ENCODE measurements at places on chromosomes 1 and 21.
A peak's percentile ranks its signal among the peaks of the same experiment; 100 is the strongest.

DNA sequence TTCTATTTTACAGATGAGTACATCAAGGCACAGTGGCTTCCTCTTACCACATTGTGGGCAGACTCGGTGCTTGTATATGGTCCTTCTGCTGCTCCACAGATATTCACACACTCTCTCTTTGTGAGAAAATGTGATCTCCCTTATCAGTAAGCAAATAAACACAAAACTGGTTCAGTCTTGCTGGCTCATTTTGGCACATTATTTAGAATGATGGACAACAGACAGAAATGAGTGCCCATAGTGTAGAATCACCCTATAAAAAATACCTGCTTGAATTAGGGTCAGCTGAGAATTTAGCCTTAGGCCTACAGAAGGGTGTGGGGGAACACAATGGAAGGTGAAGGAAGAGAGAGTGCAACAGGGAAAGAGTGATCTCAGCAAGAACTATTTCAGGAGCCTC lies 423.1 kb downstream of the HLX start:
- DNase-seq = no peak

GRCh38 chr1:3598522-3599285 lies 12.6 kb downstream of the MEGF6 start:
- DNase-seq = no peak

DNA sequence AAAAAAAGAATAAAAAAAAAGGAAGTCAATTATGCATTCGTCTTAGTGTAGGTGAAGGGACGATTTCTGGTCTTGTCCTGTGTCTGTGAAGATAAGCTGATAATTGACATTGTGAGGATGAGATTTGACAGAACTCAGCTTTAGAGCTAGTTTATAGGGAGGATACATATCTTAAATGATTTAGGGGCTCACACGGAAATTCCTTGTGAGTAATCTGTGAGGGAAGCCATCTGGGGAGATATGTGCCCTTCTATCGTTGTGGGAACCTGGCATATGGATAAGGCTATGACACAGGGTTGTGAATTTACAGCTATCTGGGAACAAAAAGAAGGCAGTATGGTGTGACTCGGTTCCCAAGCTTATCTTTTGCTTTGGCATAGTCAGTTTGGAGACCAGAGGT lies 71.1 kb downstream of the RABGAP1L start:
- no peak for DNase-seq

DNA sequence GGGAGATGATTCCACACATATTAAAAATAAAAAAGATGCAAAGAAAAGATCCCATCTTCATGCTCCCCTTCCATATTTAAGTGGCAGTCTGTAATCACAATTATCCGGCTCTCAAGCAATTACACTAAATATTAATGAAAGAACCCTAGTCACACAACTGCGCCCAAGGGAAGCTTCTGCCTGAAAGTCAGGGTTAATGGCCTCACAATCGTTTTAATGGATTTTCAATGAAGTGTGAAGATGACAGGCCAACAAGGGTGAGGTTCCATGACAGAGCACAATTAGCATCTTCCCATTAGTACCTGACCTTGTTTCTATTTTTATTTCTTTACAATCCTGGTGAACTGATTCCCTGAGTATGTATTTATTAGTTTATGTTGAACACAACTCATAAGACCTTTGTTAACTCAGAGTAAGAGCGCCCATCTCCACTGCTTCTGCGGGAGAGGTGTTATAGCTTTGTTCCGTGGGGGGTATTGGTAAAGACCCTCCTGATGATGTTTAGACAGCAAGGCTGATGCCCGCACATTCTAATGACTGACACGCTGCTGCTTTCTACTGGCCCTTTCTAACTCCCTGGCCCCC lies 80.9 kb downstream of the IER5 start:
- no peak for DNase-seq

- DNase-seq = no peak
Measured at GRCh38 chr1:48530727-48531351, 58.8 kb upstream of the SPATA6 start.

- no peak for DNase-seq
Measured at GRCh38 chr1:78408810-78409209, 82.0 kb upstream of the PTGFR start.

- no peak for DNase-seq
Measured at GRCh38 chr1:20426923-20427322, 59.1 kb downstream of the CAMK2N1 start.

DNA sequence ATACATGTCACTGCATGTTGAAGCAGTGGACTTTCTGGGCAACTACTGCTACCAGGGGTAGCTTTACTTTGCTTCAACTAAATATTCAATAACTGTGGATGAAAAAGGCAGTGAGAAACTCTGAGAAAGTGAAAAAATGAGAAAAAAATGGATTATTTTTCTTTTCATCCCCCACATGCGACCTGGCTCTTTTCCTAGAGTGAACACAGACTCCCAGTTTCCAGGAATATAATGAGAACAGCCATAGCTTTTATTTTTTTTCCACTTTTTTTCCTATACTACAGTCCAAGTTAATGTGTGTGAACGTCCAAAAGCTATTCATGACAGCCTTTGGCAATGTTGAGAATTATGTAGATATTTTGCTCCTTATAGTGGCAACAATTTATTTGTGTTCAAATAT lies 230.4 kb downstream of the DNM3 start:
- no peak for DNase-seq

DNA sequence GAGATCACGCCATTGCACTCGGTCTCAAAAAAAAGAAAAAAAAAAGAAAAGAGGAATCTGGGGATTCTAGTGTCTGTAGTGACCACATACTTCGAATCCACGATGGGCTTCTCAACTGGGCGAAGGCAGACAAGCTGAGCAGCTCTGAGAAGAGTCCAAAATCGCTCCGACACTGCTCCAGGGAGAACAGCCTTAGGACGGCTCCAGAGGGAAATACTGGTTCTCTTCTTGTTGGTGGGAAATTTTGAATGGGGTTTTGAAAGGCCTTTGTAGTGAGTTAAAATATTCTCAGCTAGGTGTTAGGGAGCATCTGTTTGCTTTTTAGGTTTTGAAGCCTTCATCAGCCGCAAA lies 18.3 kb upstream of the HJV start:
- no peak for DNase-seq

- DNase-seq = no peak
Measured at GRCh38 chr1:8458607-8459006, 140.7 kb downstream of the SLC45A1 start.

DNA sequence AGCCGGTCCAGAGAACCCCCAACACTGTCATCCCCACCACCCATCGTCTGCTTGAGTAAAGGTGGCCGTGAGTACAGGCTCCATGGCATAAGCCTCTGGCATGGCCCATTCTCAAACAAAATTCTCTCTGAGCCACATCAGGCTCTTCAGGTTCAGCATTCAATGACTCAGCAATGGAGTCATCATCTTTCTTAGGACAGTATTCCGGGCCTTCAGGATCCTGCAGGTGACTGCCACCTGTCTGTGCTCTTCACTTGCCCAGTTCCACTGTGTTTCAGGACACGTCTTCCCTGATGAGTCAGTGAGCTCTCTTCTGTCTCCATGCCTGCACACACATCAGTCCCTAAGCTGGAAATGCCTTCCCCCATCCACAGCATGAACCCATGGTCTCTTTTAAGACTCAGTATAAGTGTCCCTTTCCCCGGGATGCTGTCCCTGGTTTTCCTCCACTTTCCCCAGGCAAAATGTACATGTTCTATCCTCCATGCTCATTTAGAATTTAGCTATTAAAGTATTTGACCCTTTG lies 81.1 kb upstream of the FGGY start:
- no peak for DNase-seq

- no peak for DNase-seq
Measured at GRCh38 chr1:19416921-19417470, 68.3 kb downstream of the CAPZB start.

GRCh38 chr1:58919959-58920321 lies 136.1 kb upstream of the JUN start:
- no peak for DNase-seq

- no peak for DNase-seq
Measured at GRCh38 chr1:226512076-226512728, 36.4 kb upstream of the STUM start.

GRCh38 chr1:221863635-221864034 lies 121.7 kb upstream of the DUSP10 start:
- DNase-seq = no peak

- peak; percentile 22 for DNase-seq
Measured at GRCh38 chr21:33968080-33968994, 52.7 kb upstream of the ATP5PO start.

DNA sequence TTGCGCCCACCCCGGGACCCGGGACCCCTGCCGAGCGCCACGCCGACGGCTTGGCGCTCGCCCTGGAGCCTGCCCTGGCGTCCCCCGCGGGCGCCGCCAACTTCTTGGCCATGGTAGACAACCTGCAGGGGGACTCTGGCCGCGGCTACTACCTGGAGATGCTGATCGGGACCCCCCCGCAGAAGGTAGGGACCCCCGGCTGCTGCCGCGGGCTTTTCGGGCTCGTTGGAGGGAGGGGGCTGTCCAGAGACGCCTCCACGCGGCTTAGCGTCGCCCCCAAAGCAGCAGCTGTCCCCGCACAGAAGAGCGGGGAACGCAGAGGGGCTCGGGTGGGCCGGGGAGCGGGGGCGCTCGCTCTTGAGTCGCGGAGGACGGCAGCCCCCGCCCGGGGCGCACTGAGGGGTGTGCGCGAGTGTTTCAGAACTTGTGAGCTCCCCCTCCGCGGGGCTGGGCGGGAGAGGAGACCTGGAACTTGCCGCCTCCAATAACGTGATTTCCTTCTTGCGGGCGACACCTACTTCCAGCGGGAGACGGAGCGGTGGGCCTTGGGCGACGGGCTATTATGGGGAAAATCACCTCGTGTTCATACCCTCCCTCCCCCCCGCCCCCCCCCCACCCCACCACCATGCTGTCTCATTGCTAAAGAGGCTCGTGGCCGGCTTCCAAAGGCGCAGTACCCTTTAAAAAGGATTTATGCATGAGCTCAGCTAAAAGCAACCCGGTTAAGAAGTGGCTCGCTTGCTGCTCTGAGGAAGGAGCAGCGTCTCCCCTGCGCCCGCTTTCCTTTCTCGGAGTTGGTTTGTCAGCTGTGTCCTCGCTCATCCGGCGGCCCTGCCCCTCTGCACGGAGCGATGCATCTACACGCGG lies 664 bp downstream of the BACE2 start:
- DNase-seq = no peak

- no peak for DNase-seq
Measured at GRCh38 chr1:101957771-101958170, 39.0 kb downstream of the OLFM3 start.
